Activated effector memory CD4-positive, alpha-beta T cell treated with anti-CD3 and anti-CD28 coated beads, Interleukin-2, amount 50 U/mL, for 16 hours (primary cell): ENCODE measurements at places on chromosomes 4 and X.
A peak's percentile ranks its signal among the peaks of the same experiment; 100 is the strongest.

DNA sequence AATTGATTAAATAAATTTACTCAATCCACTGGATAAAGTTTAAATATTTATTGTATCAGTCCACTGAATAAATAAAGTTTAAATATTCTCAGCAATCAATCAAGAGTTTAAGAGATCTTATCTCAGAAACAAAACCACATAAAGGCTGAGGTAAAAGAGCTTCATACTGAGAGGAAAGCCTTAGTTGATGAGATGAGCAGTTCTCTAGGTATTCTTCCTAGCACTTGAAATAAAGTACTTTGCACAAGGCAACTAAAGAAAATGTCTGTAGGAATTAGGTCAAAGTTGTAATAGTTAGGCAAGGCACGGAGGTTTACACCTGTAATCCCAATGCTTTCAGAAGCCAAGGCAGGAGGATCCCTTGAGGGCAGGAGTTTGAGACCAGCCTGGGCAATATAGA lies 63.5 kb downstream of the UCHL1 start:
- no peak for DNase-seq

DNA sequence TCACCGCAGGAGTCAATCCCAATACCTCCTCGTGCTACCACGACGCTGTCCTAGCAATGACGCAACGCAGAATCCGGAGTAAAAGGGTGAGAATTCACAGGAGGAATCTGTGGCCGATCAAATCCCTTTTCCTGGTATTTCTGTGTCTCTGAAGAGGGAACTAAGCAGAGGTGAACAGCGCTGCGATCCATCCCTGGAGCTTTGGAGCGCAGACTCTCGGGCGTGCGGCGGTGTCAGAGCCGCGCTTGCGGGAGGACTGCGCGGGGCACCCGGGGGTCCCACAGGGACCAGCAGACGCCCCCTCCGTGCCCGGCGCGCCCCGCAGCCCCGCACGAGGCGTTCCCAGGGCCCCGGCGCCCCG lies 17.2 kb upstream of the ZNF718 start:
- no peak for DNase-seq

DNA sequence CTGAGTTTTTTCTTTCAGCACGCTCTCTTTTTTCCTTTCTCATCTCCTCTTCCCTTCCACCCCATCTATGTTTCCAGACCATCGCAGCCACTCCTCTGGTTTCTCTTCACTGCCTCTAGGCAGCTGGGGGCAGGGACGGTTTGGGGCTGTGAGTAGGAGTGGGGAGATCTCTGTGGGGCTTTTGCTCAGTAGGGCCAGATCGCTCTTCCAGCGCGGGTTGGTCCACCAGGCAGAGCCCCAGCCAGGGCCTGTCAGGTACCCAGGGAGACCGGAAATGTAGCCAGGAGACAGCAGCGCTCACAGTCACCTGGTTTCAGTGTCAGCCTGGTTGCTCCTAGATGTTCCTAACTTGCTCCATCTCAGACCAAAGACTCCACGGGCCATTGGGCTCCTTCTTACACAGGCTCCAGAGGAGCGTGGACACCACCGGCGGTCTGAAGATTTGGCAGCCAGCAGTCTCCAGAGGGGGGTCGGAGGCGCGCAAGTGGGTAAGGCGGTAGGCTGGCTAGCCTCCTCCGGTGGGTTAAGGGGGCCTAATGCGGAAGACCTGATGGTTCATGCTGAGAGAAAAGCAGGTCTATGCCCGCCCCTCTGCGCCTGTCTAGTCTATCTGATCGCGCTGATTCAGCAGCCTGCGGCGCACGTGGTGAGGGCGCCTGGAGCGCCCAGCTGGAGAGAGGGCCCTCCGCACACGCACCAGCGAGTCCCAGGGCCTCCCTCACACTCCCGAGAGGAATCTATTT lies 1.8 kb downstream of the FGF5 start:
- DNase-seq: no peak

DNA sequence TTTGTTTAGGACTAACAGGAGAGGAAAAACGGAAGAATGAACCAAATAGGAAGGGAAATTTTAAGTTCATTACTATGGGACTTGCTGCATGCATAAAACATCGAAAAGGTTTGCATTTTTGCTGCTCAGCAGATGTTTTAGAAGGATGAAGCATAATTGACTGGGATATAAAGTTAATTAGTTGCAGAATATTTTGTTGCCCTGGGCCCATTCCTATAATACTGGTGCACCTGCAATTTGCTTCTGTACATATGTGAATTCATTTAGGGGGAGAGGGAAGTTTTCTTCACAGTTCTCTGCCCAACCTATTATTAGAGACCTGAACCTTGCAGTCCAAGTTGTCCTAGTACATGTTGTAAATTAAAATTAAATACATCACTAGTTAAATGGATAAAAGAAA lies 232.0 kb downstream of the UGT8 start:
- no peak for DNase-seq

DNA sequence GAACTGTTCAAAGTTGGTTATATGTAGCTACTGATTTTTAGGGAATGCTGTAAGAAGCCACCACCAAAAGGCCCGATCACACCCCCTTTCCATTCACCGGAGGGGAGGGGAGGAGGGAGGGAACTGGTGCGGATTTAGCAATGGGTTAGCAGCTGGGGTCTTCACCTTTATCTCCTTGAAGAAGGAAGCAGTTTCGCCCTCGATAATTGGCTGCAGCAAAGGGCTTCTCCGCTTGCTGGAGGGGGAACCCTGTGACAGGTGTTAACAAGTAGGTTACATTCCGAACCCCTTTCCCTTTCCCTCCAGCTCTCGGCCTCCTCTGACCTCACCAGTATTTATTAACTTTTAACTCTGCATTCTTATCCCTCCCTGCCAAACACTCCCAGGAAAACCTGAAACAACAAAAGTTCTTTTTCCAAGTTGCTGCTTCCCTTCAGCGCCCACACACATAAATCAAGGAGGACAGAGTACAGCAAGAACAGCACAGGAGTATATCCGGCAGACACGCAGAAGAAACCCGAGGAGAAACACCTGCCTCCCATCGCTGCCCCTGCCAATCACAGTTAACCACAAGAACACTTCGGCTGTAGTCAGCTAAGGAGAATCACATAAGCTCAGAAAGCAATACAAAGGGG lies 39.8 kb upstream of the NAP1L5 start:
- no peak for DNase-seq

GRCh38 chr4:54189140-54189539 lies 40.0 kb upstream of the PDGFRA start:
- no peak for DNase-seq

DNA sequence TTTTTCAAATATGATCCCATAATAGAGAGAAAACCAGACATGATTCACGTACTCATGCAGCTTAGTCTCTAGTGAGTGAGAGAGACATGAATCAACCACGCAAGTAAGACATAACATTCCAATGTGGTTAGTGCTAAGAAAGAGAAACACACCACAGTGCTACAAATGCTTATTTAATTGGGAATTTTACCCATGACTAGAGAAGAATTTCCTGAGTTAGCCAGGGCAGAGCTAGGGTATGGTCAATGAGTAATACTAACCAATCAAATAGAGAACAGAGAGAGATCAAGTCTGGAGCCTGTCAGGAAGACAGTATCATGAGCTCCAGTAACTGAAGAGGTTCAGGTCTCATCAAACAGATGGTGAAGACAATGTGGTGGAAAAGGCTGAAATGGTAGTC lies 495.2 kb downstream of the PDGFC start:
- no peak for DNase-seq

DNA sequence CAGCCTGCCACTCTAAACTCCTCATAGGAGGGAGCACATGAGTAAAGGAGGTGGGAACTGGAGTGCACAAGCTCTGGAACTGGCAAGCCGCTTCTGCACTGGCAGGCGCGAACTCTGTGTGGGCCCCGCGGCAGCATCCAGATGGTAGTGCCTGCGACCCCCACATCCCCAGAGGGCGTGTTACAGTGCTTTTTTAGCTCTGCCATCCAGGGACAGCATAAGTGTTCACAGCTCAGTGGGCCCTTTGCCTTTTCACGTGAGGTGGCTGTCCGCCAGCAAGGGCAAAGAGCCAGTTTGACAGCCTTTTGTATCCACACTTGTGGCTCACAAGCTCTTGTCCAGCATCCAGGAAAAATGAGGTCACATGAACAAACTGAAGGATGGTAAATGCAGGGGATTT lies 581.6 kb upstream of the DIAPH2 start:
- DNase-seq: no peak

- DNase-seq: no peak
Measured at GRCh38 chr4:34649716-34650115, 1594.6 kb downstream of the ARAP2 start.

GRCh38 chr4:107468812-107469211 lies 251.2 kb downstream of the PAPSS1 start:
- no peak for DNase-seq

- no peak for DNase-seq
Measured at GRCh38 chr4:142549726-142550463, 296.2 kb downstream of the INPP4B start.

- no peak for DNase-seq
Measured at GRCh38 chrX:55867708-55868107, 150.2 kb downstream of the RRAGB start.

DNA sequence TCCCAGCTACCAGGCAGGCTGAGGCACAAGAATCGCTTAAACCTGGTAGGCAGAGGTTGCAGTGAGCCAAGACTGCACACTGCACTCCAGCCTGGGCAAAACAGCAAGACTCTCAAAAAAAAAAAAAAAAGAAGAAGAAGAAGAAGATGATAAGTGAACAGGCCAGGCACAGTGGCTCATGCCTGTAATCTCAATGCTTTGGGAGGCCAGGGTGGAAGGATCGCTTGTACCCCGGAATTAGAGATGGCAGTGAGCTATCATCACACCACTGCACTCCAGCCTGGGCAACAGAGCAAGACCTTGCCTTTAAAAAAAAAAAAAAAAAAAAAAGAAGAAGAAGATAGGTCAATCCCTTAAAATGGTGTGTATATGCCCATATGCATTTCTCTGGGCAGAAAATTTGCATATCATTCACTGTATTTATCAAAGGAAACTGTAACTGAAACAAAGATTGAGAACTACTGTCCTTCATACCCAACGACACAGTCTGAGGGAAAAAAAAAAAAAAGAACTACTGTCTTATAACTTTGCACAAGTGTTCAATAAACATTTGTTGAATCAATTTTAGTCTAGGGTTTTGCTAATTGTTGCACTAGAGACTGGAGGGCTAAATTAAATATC lies 2.3 kb downstream of the RFC1 start:
- DNase-seq: no peak

GRCh38 chrX:41734530-41734929 lies 10.5 kb downstream of the GPR82 start:
- DNase-seq: no peak

GRCh38 chrX:40471965-40472648 lies 108.7 kb upstream of the ATP6AP2 start:
- peak; percentile 63 for DNase-seq

GRCh38 chr4:83075311-83076095 lies 39.0 kb downstream of the PLAC8 start:
- DNase-seq: no peak

DNA sequence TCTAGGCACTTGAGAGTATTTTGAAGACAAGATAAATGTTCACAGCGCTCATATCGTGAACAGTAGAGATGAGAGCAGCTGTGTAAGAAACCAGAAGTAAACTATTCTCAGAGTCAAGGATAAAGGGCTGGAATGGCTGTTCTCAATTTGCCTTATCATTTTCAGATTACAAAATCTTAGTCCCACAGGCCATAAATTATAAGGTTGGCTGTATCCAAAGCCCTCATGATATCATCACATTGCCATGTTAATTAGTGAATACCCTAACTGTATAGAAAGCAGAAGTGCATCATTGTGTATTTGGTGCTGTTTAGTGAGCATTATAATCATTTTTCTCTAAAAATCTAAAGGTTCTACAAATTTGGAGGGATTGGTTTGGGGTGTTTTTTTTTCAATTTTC lies 168.9 kb upstream of the EDNRA start:
- DNase-seq: no peak

- no peak for DNase-seq
Measured at GRCh38 chr4:152239216-152239615, 296.7 kb downstream of the FBXW7 start.
